ENCODE measurements at places on chromosomes 1 and 21. TPM values are rescaled to one million over a fixed set of nuclear protein-coding genes. Genes with fewer than 3 reads are reported as not detected.

GRCh38 chr1:31574749-31575368 is 1.5 kb upstream of the TINAGL1 start:
- peak; percentile 68 for DNase-seq

The IVL gene
- not detected for total RNA-seq

GRCh38 chr1:211613108-211613947 is 34.4 kb upstream of the SLC30A1 start:
- peak; percentile 96 for DNase-seq

The NGF gene
- total RNA-seq, result 3.8 TPM

GRCh38 chr1:229758101-229759036 is 132.3 kb downstream of the URB2 start:
- no peak for DNase-seq

GRCh38 chr1:5826601-5827000 is 165.6 kb downstream of the NPHP4 start:
- DNase-seq, result peak; percentile 27

DNA sequence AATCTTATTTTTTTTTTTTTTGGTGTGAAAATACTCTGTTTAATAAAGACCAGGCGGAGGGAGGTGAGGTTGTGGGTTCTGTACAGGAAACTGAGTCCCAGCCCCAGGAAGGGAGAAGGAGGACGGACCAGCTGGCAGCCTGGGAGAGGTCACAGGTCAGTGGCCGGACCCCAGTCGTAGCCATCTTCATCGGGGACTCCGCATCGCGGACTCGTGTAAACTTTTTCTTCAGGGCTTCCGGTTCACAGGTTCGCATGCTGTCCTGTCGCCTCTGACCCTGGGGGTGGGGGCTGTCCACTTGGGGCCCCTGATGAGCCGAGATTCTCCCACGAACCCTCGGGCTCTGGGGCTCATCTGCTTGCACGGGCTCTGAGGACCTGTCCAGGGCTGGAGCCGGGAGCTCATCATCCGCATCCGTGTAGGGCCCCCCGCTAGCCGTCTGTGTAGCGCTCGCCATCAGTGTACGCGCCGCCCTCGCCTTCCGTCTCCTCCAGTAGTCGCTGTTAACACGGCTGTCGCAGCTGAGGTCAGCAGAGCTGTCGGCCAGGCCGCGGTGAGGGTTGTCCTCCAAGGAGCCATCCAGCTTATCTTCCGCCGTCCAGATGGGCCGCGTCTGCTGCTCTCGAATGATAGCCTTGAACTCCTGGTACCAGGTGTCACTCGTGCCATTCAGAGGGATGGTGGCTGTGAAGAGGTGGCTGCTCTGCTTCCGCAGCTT is 975.7 kb upstream of the PRMT6 start:
- no peak for DNase-seq

The MRPL55 gene
- total RNA-seq, result 34.5 TPM

DNA sequence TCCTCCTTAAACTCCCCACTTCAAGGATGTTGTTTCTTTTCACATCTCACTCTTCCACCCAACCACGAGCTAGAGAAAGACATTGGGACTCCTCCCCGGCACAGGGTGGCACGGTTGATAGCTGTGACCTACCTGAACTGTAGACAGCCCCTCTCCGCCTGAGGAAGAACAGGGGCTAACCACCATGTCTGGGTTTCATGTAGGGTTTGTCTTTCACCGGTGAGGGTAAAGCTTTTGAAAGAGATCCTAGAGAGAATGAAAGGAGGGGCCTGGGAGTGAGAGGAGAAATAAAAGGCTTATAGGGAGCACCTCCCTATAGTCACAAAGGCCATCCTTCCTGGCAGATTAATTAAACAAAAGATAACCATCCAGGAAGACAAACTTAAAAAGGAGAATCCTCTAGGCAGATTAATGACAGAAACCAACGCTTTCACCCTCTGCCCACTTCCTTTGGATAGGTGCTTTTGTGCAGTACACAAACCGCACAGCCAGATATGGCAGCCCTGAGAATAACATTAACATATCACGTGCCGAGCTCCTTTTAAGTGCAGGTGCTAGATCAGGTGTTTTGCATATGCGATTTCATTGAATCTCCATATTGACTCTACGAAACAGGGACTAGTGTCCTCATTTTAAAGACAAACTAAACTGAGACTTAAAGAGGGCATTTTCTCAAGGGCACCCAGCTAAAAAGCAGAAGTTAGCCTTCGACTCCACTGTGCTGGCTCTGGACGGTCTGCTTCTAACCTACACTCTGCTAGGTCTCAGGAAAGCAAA is 178.1 kb upstream of the RUNX1 start:
- no peak for DNase-seq

The HTR6 gene
- not detected for total RNA-seq

DNA sequence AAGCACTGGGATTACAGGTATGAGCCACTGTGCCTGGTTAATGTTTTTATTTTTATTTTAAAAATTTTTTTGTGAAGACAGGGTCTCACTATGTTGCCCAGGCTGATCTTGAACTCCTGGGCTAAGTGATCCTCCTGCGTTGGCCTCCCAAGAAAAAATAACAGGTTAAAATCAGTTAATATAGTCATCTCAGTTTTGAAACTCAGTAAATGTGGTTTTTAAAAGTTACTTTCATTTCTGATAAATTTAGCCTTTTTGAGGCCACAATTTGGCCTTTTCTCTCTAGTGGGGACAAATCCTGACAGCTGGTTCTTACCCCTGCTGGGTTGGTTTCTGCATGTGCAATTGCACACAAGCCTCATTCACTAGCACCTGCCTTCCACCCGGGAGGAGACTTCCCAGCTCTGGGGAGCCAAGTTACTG is 13.3 kb downstream of the PMF1 start:
- no peak for DNase-seq

The CKS1B gene
- total RNA-seq, result 23.2 TPM
